Right ventricle myocardium superior (tissue), 1 donor: ENCODE measurements at places on chromosomes 6 and 20. TPM values are rescaled to one million over a fixed set of nuclear protein-coding genes. Genes with fewer than 3 reads are reported as not detected.

SEL1L2 gene
- total RNA-seq = 0.43 TPM

CCN2 gene
- 13.9 TPM for total RNA-seq

FUCA2 gene
- 38.8 TPM for total RNA-seq

OR2J2 gene
- total RNA-seq = not detected

WFDC11 gene
- total RNA-seq = not detected

GNAS-AS1 gene
- 0.13 TPM for total RNA-seq

SCUBE3 gene
- 9.7 TPM for total RNA-seq

SGK2 gene
- 0.38 TPM for total RNA-seq

BACH2 gene
- total RNA-seq = 1.9 TPM

COL21A1 gene
- total RNA-seq = 20.8 TPM

ID1 gene
- 89.5 TPM for total RNA-seq

SPAG4 gene
- total RNA-seq = 2.3 TPM

POLR1C gene
- 15.6 TPM for total RNA-seq

TINAG gene
- total RNA-seq = 0.16 TPM

FLOT1 gene
- total RNA-seq = 207 TPM

HCK gene
- 4.9 TPM for total RNA-seq

RIMS4 gene
- total RNA-seq = 0.13 TPM

CST5 gene
- not detected for total RNA-seq

STMND1 gene
- not detected for total RNA-seq

BFSP1 gene
- 0.73 TPM for total RNA-seq

APOM gene
- 1.9 TPM for total RNA-seq

CTCFL gene
- total RNA-seq = not detected

ROS1 gene
- 0.11 TPM for total RNA-seq

CABLES2 gene
- 15.0 TPM for total RNA-seq
